Suprapubic skin (tissue), 4 donors: ENCODE measurements at places on chromosomes 3 and 15. TPM values are rescaled to one million over a fixed set of nuclear protein-coding genes. Genes with fewer than 3 reads are reported as not detected.
A peak's percentile ranks its signal among the peaks of the same experiment; 100 is the strongest.

HHLA2 gene
- total RNA-seq, result not detected

- H3K4me1 ChIP-seq, result peaks cover 61% of the 10 kb centered on the region
- H3K36me3 ChIP-seq, result no peaks in the 10 kb centered on the region
- no peak for DNase-seq
- H3K27me3 ChIP-seq, result no peaks in the 10 kb centered on the region
Measured at GRCh38 chr3:193978486-193978885, 157.5 kb upstream of the HES1 start.

- H3K36me3 ChIP-seq, result no peaks in the 10 kb centered on the region
- no peak for DNase-seq
- H3K4me1 ChIP-seq, result no peaks in the 10 kb centered on the region
- no peak overlapping the region for H3K27ac ChIP-seq
- H3K27me3 ChIP-seq, result peaks cover 8% of the 10 kb centered on the region
Measured at GRCh38 chr3:169467751-169468150, 195.8 kb downstream of the MECOM start.

GRCh38 chr15:68497206-68497910 is 65.4 kb upstream of the ITGA11 start:
- H3K27ac ChIP-seq, result no peak overlapping the region
- no peak overlapping the region for H3K4me3 ChIP-seq
- H3K36me3 ChIP-seq, result no peaks in the 10 kb centered on the region
- no peaks in the 10 kb centered on the region for H3K4me1 ChIP-seq
- DNase-seq, result peak; percentile 32

DNA sequence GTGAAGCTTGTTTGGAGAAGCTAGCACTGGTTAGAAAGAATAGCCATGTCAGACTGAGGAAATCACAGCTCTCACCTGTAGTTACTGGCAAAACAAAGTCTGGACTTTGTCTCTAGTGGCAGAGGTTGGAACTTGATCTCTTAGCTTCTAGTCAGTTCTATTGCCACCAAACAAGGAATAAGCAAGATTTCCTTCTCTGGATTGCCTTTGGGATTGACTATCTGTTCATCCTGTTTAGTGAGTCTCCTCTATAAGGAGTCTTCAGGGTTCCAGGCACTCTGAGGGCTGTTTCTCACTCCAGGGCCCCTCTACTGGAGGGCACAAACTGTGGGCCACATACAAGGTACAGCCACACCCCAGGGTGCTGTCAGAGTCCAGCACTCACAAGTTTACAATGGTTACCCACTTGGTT is 426.6 kb upstream of the THBS1 start:
- H3K27me3 ChIP-seq, result no peaks in the 10 kb centered on the region
- peaks cover 13% of the 10 kb centered on the region for H3K4me1 ChIP-seq
- no peak for DNase-seq
- no peak overlapping the region for H3K27ac ChIP-seq

ITIH1 gene
- total RNA-seq, result not detected

GRCh38 chr3:187051066-187051465 is 88.2 kb downstream of the RPL39L start:
- H3K36me3 ChIP-seq, result peaks cover 11% of the 10 kb centered on the region
- no peaks in the 10 kb centered on the region for H3K27me3 ChIP-seq
- no peak for DNase-seq
- H3K4me3 ChIP-seq, result no peak overlapping the region

OSTN gene
- 0.30 TPM for total RNA-seq

FAM3D gene
- total RNA-seq, result not detected

- H3K4me1 ChIP-seq, result no peaks in the 10 kb centered on the region
- no peak overlapping the region for H3K27ac ChIP-seq
- H3K4me3 ChIP-seq, result no peak overlapping the region
- no peaks in the 10 kb centered on the region for H3K36me3 ChIP-seq
Measured at GRCh38 chr3:102460579-102460978, 25.8 kb downstream of the ZPLD1 start.

GRCh38 chr3:62797132-62797531 is 78.1 kb downstream of the CADPS start:
- no peak overlapping the region for H3K27ac ChIP-seq
- H3K4me3 ChIP-seq, result no peak overlapping the region
- no peaks in the 10 kb centered on the region for H3K27me3 ChIP-seq
- DNase-seq, result no peak
- H3K4me1 ChIP-seq, result no peaks in the 10 kb centered on the region

RAB6B gene
- 0.34 TPM for total RNA-seq

DNA sequence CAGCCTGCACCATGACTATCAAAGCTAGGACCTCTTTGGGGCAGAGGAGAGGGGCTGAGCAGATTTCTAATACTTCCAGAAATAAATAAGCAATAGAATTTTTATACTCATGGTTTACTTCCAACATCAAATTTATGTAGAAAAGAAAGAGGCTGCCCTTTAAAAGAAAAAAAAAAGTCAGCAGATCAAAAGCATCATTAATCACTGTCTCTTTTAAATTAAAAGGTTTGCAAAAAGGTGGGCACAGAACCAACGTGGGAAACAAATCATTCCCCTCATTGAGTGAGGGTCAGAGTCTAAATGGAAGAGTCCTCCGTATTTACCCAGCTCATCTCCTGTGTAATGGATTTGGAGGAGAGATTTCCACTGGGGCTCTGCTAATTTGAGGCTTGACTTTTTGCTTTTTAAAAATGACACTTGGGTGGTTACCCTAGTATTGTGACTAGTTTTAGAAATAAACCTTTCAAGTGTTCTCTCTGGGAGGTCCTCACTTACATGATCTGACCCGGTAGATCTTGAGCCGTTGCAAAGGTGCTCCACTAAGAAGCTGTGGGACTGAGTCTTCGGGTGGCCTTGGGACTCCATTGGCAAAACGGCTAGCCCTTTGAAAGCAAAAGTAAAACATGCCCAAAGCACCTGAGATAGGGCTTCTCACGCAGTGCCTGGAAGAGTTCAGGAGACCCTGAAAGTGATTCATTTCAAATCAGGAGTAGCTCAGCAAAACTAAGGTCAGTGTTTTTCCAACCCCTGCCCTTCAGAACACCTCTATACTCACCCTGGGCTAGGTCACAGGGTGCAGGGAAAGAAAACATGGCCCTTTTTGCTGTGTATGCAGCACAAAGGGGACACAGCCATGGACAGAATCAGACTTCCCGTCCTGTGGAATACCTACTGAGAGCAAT is 320.9 kb downstream of the FOXP1 start:
- no peaks in the 10 kb centered on the region for H3K4me1 ChIP-seq
- no peak overlapping the region for H3K27ac ChIP-seq
- no peak for DNase-seq
- H3K4me3 ChIP-seq, result no peak overlapping the region

TM6SF1 gene
- 2.0 TPM for total RNA-seq
